ENCODE measurements at places on chromosomes 6 and 20. TPM values are rescaled to one million over a fixed set of nuclear protein-coding genes. Genes with fewer than 3 reads are reported as not detected.

The SLC17A9 gene
- polyA plus RNA-seq: 4.3 TPM

The BMP7 gene
- 13.3 TPM for polyA plus RNA-seq

The ARMH2 gene
- not detected for polyA plus RNA-seq

The POPDC3 gene
- polyA plus RNA-seq: 0.98 TPM

The IL20RA gene
- 2.7 TPM for polyA plus RNA-seq

The FAXC gene
- polyA plus RNA-seq: 7.7 TPM

The SLC52A3 gene
- polyA plus RNA-seq: 0.51 TPM

The SIRPD gene
- polyA plus RNA-seq: 0.09 TPM

The TMEM74B gene
- 11.3 TPM for polyA plus RNA-seq

The E2F1 gene
- polyA plus RNA-seq: 16.2 TPM

The LTA gene
- polyA plus RNA-seq: 0.22 TPM

The RAET1L gene
- polyA plus RNA-seq: not detected

The PAX1 gene
- not detected for polyA plus RNA-seq

The EIF2S2 gene
- polyA plus RNA-seq: 45.3 TPM

The EPHA7 gene
- 10.4 TPM for polyA plus RNA-seq

The TFAP2A gene
- 0.27 TPM for polyA plus RNA-seq

The ANKEF1 gene
- polyA plus RNA-seq: 6.3 TPM

The BHLHE23 gene
- polyA plus RNA-seq: not detected

The CYP39A1 gene
- 11.6 TPM for polyA plus RNA-seq

The SPATA2 gene
- 7.3 TPM for polyA plus RNA-seq

Measured in right lung (tissue), 10 donors.